ENCODE measurements at places on chromosomes 1 and 21.

DNA sequence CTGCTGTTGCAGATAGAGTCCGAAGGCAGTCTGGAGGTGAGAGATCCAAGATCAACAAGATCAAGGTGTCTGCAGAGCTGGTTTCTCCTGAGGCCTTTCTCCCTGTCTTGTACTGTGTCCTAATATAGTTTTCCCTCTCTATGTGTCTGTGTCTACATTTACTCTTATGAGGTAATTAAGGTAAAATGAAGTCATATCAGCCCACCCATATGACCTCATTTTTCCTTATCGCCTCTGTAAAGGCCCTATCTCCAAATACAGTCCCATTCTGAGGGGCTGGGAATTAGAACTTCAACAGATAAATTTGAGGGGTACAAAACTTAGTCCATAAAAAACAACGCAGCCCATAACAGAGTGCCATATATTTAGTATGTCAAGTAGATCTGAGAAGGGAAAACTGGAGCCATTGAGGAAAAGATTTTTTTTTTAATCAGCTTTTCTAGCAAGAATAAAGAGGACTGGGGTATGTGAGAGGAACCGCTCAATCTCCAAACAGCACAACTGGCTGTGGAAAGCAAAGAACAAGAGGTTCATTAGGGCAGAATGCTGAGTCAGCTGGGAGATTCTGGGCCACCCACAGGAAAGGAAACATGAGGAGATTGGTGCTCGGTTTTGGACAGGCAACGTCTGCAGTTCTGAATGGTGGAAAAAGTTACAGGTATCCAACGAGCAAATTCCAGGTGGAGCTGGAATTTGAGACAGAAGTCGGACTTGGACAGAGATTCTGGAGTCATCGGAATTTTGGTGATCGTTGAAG, 65.7 kb downstream of the MAP3K21 start:
- no peak for DNase-seq

- DNase-seq: no peak
Observed at GRCh38 chr1:30771005-30771404, 13.4 kb upstream of the LAPTM5 start.

- DNase-seq: no peak
Observed at GRCh38 chr1:228207851-228208821, at the start of gene OBSCN. Gene OBSCN (plus strand): TSS chr1:228208044. CDS start chr1:228211784, 3,740 bp downstream.

DNA sequence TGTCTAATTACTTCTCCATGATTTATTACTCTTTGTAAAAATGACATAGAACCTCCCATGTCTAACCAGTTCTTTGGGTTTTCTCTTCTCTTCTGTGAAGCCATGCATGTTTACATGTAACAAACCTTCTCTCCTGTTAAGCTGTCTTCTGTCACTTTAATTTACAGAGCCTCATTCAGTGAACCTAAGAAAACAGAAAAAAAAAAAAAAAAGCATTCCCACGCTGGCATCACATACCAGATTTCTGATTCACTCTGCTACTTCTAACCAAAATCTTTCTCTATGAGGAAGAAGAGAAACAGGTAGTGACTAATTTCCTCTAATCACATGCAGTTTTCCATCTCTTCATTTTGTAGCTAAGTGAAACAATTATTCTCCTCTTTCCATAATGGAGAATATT, 141.4 kb upstream of the CXADR start:
- no peak for DNase-seq

DNA sequence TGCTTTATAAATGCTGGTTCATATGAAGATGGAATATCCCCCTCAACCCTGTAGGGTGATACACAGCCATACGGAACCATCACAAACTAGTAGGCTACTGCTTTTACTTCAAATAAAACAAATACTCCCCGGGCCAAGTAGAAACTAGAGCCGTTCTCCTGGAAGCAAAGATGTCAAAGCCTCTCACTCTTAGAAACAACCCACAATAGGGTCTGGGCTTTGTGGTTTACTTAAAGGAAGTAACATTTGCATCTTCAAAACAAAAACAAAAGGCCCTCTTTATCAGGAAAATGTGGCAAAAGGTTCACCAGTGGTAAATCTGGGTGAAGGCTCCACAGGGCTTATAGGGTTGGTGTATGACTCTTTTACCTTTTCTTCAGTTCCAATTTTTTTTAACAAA, 49.8 kb downstream of the HLCS start:
- no peak for DNase-seq

DNA sequence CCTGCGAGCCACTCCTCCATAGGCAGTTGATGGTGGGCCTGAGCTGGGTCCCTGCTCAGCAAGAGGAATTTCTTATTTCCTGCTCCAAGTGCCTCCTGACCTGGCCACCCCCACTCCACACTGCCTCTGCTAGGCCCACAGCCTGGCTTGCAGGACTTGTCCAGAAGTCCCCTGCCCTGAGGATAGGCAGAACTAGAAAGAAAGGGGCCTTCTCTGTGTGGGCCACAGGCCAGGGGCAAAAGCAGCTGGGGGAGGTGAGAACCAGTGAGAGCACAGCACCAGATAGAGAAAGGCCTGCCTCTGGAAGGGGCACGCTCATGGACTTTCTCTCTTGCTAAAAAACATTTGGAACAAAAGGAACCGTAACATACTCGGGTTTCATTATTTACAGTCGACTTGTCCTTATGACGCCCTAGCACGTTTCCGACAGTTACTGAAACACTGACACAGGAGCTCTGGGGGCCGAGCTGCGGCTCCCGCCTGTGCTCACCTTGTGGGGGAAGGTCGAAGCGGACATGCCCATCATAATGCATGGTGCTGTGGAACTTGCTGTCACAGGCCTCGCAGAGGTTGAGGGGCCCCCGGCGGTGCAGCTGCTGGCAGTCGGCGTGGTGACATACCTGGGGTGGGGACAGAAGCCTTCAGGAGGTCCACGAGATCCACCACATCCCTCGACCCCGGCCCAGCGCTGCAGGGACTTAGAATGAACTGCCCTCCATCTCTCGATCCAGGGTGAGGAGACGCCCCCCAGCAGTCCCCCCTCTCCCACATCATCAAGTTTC, 11.3 kb upstream of the TNFRSF25 start:
- no peak for DNase-seq

GRCh38 chr1:113388621-113389358, 1.5 kb upstream of the MAGI3 start:
- peak; percentile 59 for DNase-seq

- DNase-seq: no peak
Observed at GRCh38 chr1:116033322-116033721, 57.0 kb downstream of the SLC22A15 start.

DNA sequence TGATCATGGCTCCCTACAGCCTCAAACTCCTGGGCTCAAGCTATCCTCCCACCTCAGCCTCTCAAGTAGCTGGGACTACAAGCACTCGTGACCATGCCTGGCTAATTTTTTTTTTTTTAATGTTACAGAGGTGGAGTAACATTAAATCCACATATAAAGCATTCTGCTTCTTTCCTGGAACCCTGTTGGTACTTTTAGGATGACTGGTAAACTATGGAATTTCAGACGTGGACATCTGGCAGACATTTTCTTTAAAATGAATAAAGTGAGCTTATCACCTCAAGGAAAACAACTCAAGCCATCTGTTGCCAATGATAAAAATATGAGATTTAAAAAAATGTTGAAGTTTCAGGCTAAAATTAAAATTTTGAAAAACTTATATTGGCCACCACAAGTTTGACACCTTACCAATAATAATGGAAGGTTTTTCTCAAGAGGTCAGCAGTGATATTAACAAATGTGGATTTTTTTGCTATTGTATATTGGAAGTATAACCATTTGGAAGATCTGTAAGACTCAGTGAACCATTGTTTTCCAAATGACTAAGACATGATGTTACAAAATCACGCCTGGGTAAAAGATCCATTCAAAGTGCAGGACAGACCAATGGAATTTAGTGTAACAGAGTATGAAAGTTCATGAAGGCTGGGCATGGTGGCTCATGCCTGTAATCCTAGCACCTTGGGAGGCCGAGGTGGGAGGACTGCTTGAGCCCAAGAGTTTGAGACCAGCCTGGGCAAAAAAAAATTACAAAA, 52.7 kb upstream of the EIF4G3 start:
- no peak for DNase-seq

DNA sequence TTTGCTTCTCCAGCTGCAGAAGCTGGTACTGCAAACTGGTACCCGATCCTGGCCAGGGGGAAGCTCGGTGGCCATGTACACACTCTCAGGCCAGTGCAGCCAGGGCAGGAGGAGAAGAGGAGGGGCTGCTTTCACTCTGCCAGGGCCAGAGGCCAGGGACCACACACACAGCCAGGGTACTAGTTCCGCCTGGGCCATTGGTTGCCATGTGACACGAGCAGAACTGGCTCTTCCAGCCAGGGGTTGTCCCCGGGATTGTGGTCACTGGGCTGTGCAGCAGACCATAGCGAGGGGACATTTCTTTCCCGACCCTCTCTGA, 3.7 kb upstream of the SHISAL2A start:
- DNase-seq: no peak

GRCh38 chr1:67811781-67812180, 21.5 kb downstream of the GNG12 start:
- DNase-seq: no peak

- DNase-seq: no peak
Observed at GRCh38 chr1:39089931-39090521, 63.9 kb downstream of the NDUFS5 start.

DNA sequence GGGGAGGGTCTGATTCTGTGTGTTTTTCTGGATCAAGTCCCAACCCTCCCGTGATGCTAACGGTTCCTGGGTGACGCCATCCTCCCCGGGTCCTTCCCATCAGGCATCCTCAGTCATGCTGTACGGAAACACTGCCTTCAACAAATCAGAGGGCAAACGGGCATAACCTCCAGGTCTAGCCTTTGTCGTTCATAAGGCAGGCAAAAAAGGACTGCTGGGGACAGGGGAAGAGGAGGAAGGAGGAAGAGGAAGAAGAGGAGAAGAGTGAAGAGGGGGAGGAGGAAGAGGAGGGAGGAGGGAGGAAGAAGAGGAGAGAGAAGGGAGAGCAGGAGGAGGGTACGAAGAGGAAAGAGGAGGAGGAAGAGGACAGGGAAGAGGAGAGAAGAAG, 84.4 kb downstream of the ITPKB start:
- DNase-seq: no peak

- no peak for DNase-seq
Observed at GRCh38 chr21:35227786-35228185, 178.7 kb upstream of the RUNX1 start.

DNA sequence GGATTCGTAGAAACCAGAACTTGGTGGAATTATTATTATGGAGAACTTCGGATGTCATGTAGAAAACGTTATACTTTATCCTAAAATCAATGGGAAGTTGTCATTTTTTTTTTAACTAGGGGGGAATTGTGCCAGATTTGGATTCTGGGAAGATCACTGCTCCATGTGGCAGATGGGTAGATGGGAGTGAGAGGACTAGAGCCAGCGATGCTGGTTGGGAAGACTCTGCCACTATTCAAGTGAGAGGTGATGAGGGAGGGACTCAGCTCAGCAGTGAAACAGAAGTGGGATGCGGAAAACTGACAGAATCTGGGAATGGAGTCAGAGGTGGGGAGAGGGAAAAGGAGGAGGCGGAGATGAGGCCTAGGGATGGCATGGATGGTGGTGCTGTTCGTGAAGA, 81.1 kb upstream of the HMGB4 start:
- no peak for DNase-seq

DNA sequence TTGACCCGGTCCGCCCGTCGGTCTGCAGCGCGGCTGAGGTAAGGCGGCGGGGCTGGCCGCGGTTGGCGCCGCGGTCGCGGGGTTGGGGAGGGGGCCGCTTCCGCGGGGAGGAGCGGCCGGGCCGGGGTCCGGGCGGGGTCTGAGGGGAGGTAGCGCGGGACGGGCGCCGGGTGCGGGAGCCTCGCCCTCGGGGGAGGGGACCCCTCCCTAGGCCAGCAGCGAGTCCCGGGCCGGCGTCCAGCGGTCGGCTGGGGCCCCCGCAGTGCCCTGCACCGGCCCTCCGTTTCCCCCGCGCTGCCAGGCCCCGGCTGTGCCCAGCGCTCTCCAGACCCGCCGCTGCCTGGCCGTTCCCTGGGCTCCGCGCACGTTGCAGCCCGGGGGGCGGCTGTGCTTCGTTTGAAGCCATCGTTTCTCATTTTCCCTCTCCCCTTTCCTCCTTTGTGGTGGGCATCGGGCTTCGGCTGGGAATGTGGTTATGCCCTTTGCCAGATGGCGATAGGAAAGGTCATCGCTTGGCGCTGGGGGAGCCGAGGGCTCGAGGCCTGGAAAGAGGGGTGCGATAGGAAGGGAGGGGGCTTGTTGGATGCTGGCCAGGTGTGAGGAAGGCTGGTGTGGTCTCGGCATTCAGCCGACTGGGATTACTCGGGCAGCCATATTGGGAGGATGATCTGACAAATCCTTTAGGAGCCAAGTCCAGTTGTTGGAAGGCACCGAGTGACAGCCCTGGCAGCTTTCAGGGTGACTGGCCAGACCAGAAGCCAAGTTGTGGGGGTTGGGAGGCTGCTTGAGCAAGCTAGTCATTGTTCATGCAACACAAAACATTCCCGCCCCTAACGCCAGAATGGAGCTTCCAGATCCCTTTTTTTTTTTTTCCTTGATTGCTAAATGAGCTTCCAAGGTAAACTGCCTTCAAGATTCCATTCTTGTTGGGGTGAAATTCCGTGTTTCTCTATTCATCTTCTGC, 753 bp downstream of the KIF1B start:
- peak; percentile 45 for DNase-seq

GRCh38 chr21:26846036-26846931, 1.1 kb upstream of the ADAMTS1 start:
- DNase-seq: peak; percentile 32

DNA sequence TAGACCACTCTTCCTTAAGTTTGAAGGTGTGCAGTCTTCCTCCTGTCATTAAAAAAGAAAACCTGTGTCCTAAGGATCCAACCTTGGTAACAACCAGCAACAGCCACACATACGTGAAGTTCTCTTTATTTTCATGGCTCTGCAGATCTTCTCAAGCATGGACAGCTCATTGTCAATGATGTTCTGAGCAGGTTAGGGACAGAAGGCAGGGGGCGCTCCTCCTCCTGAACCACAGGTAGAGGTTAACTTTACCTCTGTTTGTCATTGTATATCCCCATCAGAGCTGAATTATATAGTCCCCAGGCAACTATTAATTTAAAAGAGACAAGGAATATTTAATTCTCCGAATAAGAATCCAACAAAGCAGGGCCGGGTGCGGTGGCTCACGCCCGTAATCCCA, 52.5 kb upstream of the CR2 start:
- no peak for DNase-seq

GRCh38 chr1:208048904-208049303, 138.0 kb upstream of the CD34 start:
- no peak for DNase-seq

DNA sequence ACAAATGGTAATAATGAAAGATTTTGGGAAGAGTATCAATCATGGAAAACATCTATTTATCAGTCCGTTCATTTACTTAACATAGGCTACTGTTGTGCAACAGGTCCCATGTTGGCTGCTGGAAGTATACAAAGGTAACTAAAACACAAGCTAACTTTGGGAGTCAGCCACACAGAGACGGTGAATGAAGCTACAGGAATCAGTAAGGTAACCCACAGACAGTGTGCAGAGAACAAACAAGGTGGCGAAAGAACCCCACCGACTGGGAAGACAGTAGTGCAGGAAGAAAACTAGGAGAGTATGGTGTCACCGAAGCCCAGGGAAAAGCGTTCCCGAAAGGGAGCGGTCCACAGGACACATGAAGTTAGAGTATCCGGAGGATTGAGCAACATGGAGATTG, 342.3 kb downstream of the SMYD3 start:
- no peak for DNase-seq

All from HuH-7.5 (cell line).